ENCODE measurements at places on chromosomes 1 and 21.

DNA sequence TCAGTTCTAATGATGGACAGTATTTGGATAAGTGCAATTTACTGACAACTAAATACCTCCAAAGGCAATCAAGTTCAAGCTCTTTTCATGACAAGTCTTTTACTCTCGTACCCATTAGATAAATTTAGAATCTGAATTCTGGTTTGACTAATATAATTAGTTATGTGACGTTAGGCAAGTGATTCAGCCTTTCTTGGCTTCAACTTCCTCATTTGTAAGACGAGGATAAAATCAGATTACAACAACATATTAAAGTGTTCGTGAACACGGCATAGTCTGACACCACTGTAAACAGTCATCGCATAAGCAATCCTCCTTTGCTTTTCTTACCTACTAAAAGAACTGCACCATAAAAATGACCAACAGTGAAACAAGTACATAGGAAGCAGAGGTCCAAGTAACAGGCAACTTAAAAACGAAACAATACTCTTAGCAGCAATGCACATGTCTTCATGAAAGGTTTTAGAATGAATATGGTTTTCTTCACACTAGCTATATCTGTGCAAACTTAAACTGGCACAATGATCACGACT is 25.7 kb downstream of the COA6 start:
- no peak for DNase-seq

- no peak for DNase-seq
Measured at GRCh38 chr1:225119307-225119706, 189.8 kb downstream of the DNAH14 start.

DNA sequence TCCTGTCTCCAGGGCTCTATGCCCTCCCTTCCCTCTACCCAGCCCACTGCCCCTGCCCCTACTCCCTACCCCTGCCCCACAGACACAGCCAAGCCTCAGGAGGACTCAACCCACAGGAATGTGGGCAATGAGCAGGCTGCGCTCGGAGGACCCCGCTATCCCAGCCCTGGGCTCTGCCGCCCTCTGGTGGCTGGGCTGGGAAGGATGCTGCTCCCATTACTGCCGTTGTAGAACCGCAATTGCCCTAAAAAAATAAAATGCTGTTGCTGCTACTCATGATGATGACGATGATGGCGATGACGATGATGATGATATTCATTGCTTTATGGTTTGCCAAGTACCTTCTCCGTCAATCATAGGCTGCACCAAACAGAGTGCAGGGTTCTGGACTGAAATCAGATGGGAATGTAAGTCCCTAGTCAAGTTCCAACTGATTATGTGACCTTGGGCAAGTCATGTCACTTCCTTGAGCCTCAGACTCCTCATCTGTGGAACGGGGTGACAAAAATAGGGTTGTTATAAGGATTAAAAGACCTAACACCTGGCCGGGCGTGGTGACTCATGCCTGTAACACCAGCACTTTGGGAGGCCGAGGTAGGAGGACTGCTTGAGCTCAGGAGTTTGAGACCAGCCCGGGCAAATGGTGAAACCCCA is 24.6 kb downstream of the ARHGEF19 start:
- DNase-seq = peak; percentile 70

GRCh38 chr1:30047576-30047975 is 675.8 kb downstream of the MATN1 start:
- no peak for DNase-seq

DNA sequence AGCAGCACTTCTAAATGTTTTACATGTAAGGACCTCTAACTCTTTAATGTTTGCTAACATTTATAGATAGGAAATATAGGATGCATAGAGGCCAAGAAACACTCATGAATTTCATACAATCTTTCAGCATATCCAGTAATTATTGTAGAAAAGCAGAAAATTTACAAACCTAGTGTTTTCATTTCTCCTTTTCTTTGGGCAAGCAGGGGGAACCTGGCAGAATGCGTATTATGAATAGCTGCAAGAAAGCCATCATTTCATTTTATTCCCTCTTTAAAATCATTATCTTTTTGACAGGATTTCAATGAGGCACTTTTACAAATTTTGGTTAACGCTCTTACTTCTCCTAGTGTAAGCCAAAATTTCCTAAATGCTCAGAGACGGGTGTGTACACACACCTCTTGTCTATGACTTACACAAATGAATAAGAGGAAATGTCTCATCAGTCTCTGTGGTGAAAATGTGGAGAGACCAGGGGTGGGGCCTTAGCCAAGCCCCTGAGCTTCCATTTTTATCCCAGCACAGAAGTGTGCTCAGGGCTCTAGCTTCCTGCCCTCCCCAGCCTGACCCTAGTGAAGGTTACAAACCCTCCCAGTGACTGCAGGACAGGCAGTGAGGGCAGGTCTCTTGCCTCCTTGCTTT is 91.6 kb downstream of the LRRC8C start:
- DNase-seq = no peak

DNA sequence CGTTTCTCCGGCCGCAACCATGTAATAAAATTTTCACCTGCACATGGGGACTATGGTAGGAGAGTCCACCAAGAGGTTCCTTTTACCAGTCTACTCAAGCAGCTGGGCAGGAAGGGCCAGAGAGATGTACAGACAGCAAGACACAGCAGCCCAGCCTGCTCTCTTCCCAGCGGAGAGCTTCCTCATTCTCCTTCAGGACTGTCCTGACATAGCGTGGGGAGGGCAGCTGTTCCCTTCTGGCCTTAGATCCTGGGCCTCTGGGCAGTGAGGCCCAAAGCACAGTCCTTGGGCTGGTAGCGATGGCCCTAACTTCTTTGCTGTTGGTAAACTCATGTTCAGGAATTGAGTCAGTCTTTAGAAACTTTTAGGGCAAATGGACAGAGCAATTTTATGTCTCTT is 89.1 kb downstream of the BCAR3 start:
- no peak for DNase-seq

DNA sequence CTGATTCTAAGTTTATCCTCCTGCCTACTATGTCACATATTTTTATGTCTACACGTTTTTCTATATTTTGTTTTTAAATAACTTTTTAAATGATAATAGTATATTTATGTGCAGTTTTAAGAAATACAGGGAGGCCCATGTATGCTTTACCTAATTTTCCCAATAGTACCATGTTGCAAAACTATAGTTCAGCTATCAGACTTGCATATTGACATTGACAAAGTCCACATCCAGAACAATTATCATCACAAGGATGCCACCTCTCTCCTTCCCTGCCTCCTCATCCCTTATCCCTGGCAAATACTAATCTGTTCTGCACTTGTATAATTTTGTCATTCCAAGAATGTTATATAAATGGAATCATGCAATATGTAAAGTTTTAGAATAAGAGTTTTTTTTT is 90.9 kb downstream of the CRB1 start:
- no peak for DNase-seq

GRCh38 chr1:184406479-184406878 is 19.6 kb downstream of the C1orf21 start:
- DNase-seq = no peak

DNA sequence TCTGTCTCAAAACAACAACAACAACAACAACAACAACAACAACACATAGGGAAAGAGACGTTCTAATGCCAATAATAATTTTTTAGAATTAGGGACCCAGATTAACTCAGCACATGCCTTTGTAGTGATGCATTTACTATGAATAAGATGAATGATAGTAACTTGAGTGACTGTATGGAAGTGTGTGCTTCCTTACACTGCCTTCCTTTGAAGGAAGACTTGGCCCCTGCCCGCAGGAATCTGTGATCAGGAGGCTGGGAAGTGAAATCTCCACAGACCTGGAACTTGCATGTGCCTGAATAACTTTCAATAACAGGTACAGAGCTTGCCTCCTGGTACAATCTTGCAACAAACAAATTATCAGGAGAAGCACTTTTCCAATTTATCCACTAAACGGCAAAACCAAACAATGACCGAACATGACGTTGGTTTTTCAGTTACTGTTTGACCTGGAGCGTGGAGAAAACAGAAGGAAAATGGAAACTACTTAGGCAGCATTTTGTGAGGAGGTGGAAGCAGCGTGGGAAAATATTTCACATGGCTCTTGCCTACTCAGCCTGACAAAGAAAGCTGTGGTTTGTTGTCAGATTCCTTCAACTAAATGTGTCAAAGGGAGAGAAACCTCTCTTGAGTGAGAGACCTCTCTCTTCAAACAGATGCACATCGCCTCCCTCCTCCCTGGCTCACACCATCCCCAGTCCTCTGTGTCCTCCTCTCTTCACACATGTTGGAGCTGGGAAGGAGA is 10.1 kb upstream of the ABCA4 start:
- DNase-seq = no peak

GRCh38 chr1:224846119-224846907 is 83.2 kb upstream of the DNAH14 start:
- DNase-seq = no peak

- no peak for DNase-seq
Measured at GRCh38 chr1:197173571-197174507, 27.4 kb upstream of the ASPM start.

GRCh38 chr21:31772674-31773555 is 41.0 kb upstream of the SCAF4 start:
- peak; percentile 27 for DNase-seq

- DNase-seq = peak; percentile 71
Measured at GRCh38 chr1:9909234-9910046, 629 bp downstream of the CTNNBIP1 start.

- DNase-seq = no peak
Measured at GRCh38 chr1:119978018-119978505, 81.7 kb upstream of the ADAM30 start.

DNA sequence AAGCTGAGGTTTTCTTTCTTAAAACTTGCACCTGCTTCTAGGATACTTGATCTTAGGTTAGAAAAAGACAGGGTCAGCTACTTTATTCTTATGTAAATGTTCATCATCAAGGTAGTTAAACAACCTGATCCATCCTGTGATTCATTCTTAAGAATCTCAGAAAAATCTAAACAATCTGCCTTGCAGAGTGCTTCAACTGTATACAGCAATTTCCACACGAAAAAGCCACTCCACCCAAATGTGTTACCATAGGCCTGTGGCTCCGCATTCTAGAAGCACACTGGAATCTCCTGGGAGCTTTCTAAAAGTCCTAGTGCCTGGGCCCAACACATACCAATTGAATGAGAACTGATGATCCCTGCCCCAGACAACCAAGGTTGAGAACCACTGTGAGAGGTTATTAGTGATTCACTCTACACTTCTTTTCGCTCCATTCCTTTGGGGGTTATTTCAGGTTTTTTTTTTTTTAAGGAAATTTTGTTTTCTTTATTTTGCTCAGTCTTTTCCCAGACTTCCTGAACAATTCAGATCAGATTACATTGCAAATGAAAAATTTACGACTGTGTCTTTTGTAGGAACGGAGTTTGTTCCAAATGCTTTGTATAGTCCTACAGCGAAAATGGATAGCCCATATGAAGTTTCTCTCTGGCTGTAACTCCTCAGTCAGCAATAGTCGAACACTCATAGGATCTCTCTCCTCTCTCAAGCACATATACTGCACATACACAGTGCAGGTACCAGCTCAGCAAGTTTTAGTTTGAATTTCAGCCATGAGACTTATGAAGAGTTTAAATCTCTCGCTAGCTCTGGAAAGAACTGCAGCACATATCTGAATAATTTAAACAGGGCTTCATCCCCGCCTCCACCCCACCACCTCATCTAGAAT is 16.1 kb downstream of the SMYD2 start:
- no peak for DNase-seq

GRCh38 chr1:84299536-84300170 is 1.9 kb upstream of the SAMD13 start:
- no peak for DNase-seq

GRCh38 chr1:192980856-192981255 is 78.3 kb downstream of the UCHL5 start:
- DNase-seq = no peak

GRCh38 chr1:83766241-83766691 is 232.7 kb downstream of the TTLL7 start:
- DNase-seq = no peak

GRCh38 chr1:93595743-93596142 is 85.9 kb downstream of the BCAR3 start:
- DNase-seq = no peak

DNA sequence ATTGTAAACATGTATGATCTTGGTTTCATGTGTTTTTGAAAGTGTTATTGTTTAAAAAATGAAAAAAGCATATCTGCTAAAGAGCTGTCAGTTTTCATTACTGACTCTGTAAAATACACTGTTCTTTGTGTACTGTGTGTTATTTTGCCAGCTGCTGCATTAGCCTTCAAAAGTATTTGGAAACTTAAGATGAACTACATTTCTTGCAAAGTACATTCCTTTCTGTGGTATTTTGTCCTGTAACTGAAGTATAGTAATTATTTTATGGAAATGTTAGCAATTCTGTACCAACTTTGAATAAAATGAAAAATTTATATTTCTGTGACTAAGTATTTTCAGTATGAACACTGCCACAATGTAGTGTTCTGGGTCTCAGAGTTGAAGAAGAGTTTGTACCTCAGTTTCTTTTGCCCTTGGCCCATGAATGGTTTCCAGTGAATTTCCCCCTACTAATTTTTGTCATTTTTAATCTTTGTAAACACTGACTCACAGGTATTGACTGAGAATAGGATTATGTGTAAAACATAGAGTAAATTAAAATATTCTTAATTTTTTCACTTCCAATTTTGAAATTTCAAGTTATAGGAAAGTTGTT is 32.7 kb downstream of the MRPS6 start:
- no peak for DNase-seq

GRCh38 chr1:211783266-211783665 is 47.3 kb downstream of the LPGAT1 start:
- peak; percentile 81 for DNase-seq

DNA sequence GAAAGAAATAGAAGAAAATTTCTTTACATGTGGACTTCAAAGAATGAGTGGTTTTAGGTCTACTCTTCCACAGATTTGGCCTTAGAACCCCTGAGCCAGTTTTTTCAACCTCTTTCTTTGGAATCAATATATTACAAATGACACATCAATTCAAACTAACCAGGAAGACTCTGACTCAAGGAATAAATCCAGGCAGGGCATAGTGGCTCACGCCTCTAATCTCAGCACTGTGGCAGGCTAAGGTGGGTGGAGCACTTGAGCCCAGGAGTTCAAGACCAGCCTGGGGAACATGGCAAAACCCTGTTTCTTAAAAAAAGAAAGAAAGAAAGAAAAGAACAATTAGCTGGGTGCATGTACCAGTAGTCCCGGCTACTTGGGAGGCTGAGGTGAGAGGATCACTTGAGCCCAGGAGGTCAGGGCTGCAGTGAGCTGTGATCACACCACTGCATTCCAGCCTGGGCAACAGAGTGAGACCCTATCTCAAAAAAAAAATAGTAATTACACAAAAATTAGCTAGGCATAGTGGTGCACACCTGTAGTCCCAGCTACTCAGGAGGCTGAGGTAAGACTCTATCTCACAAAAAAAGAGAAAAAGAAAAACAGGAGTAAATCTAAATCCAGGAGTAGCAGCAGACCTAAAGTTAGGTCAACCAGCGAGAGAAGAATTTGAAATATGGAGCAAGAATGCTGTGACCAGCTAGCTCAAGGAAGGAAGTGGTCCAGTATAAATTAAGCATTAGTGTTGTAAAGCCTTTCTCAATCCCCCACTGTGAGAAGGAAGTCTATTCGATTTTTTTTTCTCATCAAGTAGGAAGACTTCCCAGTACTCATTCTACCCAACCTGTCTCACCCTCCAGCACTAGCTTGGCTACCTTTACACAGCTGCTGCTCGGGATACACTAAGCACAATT is 1.9 kb downstream of the SORT1 start:
- no peak for DNase-seq

Measured in NCI-H2171 treated with DMSO at 0.1 percent for 48 hours (cell line).